ENCODE measurements at places on chromosomes 11 and 22.

DNA sequence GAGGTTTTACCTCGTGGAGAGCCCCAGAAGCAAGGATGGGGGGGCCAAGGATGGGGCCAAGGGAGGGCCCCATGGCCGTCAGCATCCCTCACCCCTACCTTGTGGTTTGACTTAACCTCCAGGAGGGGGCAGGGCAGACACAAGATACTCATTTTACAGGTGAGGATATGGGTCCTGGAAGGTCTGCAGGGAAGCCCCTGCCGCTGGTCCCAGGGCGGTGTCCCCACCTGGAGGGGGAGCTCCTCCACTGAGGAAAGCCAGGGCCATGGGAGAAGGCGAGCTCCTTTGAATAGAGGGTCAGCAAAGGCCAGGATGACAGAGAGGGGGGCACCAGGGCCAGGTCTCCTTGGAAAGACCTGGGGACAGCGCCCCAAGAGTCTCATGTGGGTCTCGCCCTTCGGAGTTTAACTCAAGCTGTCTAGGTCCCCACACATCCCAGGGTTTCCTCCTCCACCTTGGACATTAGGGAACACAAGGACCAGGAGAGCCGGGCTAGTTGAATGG lies 5.9 kb upstream of the ADORA2A start:
- DNase-seq, result peak; percentile 47
- no peaks in the 10 kb centered on the region for H3K4me1 ChIP-seq
- no peaks in the 10 kb centered on the region for H3K27me3 ChIP-seq

DNA sequence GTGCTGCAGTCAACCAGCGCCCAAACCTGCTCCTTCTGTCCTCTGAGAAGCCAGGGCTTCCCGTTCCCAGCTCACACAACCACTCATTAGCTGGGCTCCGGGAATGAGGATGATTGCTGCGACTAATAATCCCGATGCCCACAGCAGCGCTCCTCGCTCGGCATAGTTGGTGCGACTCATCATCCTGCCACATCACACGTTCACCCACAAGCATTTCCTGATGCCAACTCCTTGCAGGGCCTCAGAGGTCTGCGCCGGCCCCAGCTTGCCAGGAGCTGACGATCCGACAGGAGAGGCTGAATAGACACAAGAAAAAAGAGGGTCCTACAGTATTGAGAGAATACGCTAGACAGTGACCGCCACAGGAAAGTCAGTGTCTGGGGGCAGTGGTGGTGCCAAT lies 10.6 kb upstream of the CSNK1E start:
- DNase-seq, result no peak
- no peaks in the 10 kb centered on the region for H3K36me3 ChIP-seq
- no peaks in the 10 kb centered on the region for H3K27me3 ChIP-seq
- no peak overlapping the region for H3K4me3 ChIP-seq
- H3K4me1 ChIP-seq, result no peaks in the 10 kb centered on the region
- no peak overlapping the region for H3K27ac ChIP-seq

- no peaks in the 10 kb centered on the region for H3K27me3 ChIP-seq
- H3K4me3 ChIP-seq, result no peak overlapping the region
- no peak overlapping the region for H3K27ac ChIP-seq
- no peaks in the 10 kb centered on the region for H3K36me3 ChIP-seq
- peak; percentile 83 for DNase-seq
These were observed 87.5 kb downstream of the RRM1 start for GRCh38 chr11:4181782-4182721.

DNA sequence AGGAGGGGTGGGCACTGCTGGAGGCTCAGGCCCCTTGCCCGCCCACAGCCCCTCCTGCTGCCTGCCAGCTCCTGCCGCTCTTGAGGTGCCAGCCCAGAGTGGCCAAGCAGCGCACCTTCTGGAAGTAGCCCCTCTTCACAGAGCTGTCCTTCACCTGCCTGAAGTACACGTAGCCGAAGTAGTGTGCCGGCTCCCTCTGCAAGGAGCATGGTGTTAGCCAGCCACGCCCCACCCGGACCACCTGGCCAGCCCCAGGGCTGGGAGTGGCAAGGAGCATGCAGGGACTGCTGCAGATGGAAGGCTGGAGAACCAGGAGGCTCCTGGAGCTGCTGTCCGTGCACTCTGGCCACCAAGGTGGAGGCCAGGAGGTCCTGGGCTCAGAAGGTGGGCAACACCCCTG lies 9.6 kb downstream of the DENND6B start:
- DNase-seq, result no peak
- no peak overlapping the region for H3K4me3 ChIP-seq
- no peaks in the 10 kb centered on the region for H3K4me1 ChIP-seq
- H3K27me3 ChIP-seq, result no peaks in the 10 kb centered on the region

GRCh38 chr22:29780748-29781676 lies 13.8 kb downstream of the UQCR10 start:
- peak overlapping the region; percentile 59 for H3K27ac ChIP-seq
- no peak overlapping the region for H3K4me3 ChIP-seq
